ENCODE measurements at places on chromosomes 3 and 15.

DNA sequence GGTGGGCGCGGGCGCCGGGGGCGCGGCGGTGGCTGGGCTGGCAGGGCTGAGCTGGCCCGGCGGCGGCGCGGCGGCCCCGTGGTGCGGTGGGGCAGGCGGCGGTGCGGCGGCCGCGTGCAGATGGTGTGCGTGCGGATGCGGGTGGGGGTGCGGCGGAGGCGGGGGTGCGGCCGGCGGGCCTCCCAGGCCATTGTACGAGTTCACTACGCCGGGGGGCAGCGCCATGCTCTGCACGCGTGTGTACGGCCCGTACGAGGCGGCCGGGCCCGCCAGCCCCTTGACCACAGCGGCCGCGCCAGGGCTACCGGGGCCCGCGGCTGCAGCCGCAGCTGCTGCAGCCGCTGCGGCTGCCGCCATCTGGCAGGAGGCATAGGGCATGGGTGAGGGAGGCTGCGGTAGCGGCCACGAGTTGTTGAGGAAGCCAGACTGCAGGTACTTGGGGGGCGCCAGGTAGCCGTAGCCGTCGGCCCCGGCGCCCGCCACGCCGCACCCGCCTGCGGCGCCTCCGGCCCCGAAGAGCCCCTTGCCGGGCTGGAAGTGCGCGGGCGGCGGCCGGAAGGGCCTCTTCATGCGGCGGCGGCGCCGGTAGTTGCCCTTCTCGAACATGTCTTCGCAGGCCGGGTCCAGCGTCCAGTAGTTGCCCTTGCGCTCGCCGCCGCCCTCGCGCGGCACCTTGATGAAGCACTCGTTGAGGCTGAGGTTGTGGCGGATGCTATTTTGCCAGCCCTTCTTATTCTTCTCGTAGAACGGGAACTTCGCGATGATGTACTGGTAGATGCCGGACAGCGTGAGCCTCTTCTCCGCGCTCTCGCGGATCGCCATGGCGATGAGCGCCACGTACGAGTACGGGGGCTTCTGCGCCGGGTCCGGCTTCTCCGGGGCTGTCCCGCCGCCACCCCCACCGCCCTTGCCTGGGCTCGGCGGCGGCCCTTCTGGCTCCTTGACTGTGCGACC is 951 bp downstream of the FOXL2 start:
- DNase-seq: no peak

DNA sequence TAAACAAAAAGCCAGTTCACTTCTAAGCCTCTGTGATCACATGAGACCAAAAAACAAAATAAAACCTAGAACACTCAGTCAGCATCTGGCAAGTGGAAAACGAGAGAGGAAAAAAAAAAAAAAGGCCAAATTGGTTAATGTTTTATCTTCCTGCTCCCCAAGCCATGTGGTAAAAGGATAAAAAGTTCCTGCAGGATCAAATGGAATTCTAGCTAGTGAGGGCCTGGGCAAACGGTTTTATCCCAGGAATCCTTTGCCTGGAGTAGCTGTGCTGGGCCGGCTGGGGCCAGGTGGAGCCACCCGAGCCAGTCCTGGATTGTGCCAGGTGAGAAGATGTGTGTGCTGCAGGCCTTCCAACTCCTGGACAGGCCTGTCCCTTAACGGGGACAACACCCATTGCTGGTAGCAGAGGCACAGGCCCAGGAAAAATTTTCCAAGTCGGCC is 13.2 kb downstream of the SMAD6 start:
- DNase-seq: no peak

- DNase-seq: no peak
These were observed 722 bp downstream of the CHRNA3 start for GRCh38 chr15:78620021-78620526.

DNA sequence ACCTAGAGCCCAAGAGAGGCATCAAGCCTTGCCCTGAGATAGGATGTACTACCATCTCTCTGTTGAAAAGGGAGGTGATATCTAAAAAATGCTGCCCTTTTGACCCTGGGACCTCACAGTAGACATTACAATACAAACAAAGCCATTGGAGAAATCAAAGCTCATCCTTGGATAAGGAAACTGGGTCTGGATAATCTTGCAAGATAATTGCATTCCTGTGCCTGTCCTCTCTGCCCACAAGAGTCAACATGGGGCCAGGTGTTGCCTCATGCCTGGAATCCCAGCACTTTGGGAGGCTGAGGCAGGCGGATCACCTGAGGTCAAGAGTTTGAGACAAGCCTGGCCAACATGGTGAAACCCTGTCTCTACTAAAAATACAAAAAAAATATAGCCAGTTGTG is 57.3 kb upstream of the DLG1 start:
- no peak for DNase-seq

All from thoracic aorta (tissue), 2 donors.